ENCODE measurements at places on chromosomes 5 and 9.

DNA sequence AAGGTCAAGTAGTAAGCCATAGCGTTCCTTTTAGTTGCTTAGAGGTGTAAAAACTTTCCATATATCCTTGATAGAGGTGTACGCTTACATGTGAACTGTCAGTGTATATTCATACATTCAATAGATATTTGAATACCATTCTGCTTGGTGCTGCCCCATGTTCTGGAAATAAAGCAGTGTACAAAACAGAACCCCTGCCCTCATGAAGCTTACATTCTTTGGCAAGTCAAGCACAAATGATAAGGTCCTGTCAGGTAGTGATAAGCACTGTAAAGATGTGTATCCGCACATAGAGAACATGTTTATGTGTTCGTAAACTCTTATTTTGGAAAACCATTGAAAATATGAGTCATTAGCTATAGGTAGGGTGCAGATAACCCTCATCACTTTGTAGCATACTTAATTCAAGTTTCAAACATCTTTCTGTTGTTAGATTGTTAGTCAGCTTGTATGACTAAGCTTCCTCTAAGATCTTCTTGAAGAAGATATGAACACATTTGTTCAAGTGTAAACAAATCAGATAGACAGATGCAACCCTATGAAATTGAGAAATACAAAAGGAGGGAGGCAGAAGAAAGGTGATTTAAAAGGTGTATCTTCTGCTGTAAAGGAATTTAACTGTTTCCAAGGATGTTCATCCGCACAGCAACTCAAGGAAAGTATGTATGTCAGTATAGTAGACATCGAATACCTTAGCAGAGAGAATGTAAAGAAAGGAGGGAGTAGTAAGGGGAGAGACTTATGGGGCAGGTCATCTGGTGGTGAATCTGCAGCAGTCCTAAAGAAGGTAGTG, 1.6 kb downstream of the GTF3C4 start:
- no peak for DNase-seq

- DNase-seq = peak; percentile 61
Measured at GRCh38 chr9:88534456-88535225, at the start of gene NXNL2. Gene NXNL2, plus strand, starts transcription at chr9:88535178. Its CDS starts 257 bp downstream, at chr9:88535435.

GRCh38 chr5:78841767-78842166, 143.3 kb downstream of the ARSB start:
- DNase-seq = no peak

- DNase-seq = no peak
Measured at GRCh38 chr9:103802068-103802467, 292.0 kb upstream of the SMC2 start.

- no peak for DNase-seq
Measured at GRCh38 chr9:4797854-4798150, 5.1 kb downstream of the RCL1 start.

DNA sequence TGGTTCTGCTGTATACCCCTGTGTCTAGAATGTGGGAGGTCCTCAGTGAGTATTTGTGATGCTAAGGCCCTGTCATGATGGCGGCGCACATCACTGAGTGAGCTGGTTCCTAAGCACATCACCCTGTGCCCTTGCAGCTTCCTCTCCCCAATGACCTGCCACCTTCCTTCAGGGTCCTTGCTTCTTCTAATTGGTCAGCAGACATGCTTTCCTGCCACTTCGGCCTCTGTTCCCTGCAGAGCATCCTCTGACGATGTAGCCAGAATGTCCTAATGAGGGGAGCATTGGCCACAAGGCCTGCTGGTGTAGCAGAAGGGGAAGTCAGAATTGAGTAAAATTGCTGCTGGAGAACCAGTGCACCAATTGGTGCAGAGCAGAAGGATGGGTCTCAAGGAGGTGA, 31.1 kb upstream of the ANGPTL2 start:
- no peak for DNase-seq

DNA sequence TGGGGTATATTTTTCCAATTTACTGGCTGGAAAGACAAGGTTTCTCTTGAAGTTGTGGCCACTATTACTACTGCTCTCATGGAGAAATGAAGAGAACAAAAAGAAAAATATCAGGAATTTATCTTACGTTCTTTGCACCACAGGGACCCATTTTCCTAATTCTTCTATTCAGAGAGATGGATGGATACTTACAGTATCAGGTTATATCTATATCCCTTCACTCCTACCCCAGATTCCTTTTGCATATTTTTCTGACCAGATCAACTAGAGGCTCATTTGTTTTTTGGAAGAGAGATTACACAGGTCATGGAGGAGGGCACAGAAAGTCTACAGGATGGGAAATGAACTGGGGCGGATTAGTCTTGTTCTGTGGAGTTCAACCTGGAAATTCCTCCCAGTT, 277.2 kb upstream of the VLDLR start:
- no peak for DNase-seq

DNA sequence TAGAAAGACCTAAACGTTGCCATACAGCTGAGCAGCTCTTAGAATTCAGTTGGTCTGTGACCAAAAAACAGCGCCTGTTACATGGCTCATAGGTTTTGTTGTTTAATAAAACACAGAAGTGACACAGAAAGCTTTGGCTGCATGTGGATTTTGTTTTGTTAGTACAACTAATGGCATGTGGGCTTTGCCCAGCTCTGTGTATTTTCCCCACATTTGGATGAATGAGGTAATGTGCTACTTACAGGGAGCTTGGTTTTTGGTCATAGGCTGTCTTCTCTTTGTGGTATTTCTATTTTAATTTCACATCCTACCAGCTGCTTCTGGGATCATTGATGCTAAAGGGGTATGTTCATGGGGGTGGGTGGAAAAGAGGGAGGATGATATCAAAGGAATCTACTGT, 37.0 kb upstream of the POU4F3 start:
- no peak for DNase-seq

GRCh38 chr5:135635451-135635850, 56.7 kb upstream of the CXCL14 start:
- DNase-seq = no peak

GRCh38 chr9:33447799-33448553, 583 bp upstream of the AQP3 start:
- no peak for DNase-seq

DNA sequence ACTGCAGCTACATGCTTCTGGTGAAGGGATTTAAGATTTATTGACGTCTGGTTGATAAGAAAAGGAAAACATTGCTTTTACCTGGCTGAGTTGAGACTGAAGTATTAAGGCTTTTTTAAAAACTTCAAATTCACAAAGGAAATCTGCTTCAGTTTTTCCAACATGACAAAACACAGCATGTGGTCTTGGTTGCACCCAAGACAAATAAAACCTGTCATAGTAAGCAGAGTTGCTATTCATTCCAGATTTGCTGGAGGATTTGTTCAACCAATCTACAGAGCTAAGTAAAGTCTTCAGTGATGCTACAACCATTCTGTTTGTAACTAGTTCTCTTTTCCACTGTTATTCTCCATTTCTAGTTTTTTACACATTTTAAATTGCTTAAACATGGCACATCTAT, 11.3 kb downstream of the C5orf63 start:
- no peak for DNase-seq

DNA sequence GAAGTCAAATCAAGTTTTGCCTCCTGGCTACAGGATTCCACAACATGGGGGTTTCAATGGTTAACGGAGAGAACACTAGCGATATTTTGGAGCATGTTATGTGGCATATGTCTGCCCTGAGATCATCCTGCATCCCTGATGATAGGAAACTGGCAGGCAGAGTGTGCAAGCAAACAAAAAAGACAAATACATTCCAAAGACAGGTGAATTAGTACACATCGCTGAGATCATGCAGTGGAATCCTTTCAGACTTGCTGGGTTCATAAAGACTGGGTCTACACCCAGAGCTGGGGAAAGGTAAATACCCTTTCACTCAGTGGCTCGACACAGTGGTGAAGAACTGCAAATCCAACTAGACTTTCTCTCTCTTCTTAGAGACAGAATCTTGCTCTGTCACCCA, 286.5 kb downstream of the EFNA5 start:
- no peak for DNase-seq

DNA sequence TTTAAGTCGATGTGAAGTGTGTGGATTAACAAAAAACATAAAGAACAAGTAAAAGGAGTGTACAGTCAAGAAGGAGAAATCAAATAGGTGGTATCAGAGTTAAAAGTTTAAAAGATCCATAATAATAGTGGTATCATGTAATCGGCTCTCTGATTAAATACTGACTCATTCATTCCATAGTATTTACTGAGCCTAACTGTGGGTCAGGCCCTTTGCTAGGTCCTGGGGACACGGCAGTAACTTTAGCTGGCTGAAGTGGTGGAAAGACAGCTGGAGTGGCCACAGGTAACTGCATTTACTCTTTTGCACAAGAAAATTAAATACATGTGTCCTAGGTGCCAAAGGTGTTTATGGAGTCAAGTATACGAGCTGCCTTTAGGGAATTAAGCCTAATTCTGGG, 124.0 kb downstream of the GNAQ start:
- no peak for DNase-seq

GRCh38 chr5:6905423-6905822, 192.2 kb downstream of the TENT4A start:
- no peak for DNase-seq

DNA sequence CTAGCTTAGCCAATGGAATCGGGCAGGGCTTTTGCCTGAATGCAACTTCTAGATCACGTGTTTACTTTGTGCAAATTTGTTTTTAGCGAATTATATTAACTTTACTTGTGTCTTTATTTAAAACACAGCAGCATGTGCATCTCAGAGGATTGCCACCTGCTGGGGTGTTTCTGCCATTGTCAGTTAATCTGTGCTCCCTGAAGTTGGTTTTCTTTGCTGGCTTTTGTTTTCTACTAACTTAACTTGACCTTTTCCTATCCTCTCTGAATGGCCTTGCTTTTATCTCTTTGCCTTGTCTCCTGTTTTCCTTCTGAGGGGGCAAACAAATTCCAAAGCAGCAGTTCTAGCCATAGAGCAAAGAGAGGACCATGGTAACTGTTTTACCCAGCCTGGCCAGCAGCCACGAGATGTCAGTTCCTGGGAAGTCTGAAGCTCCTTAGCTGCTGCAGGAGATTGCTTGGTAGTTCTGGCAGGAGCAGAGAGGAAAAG, 67.6 kb downstream of the ARHGEF28 start:
- no peak for DNase-seq

DNA sequence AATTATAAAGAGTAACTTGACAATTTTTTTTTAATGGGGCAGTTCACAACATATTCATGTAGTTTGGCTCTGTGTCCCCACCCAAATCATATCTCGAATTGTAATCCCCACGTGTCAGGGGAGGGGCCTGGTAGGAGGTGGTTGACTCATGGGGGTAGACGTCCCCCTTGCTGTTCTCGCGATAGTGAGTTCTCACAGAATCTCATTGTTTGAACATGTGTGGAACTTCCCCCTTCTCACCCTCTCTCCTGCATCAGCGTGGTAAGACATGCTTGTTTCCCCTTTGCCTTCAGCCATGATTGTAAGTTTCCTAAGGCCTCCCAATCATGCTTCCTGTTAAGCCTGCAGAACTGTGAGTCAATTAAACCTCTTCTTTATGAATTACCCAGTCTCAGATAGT, 40.7 kb downstream of the FBXW11 start:
- no peak for DNase-seq

GRCh38 chr9:84241817-84242373, 98.7 kb downstream of the SLC28A3 start:
- DNase-seq = no peak

DNA sequence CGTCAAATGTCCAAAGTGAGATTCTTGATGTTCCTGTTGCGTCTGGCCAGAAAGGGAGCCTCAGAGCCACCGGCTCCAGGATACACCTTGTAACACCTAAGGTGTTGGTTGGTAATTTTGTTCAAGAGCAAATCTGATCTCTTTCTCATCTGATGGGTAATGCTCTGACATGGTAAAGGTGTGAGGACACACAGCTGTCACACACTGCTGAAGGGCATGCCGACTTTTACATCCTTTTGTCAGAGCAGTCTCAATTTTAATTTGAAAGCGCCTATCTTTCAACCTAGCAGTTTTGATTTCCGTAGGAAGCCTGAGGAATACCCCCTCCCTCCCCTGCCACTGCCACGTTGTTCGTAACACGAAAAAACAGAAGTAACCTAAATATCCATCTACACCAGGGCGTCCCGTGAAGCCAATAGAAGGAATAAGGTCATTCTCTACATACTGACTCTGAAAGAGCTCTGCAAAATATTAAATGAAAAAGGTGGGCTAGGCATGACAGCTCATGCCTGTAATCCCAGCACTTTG, 57.4 kb downstream of the TSTD2 start:
- DNase-seq = no peak

DNA sequence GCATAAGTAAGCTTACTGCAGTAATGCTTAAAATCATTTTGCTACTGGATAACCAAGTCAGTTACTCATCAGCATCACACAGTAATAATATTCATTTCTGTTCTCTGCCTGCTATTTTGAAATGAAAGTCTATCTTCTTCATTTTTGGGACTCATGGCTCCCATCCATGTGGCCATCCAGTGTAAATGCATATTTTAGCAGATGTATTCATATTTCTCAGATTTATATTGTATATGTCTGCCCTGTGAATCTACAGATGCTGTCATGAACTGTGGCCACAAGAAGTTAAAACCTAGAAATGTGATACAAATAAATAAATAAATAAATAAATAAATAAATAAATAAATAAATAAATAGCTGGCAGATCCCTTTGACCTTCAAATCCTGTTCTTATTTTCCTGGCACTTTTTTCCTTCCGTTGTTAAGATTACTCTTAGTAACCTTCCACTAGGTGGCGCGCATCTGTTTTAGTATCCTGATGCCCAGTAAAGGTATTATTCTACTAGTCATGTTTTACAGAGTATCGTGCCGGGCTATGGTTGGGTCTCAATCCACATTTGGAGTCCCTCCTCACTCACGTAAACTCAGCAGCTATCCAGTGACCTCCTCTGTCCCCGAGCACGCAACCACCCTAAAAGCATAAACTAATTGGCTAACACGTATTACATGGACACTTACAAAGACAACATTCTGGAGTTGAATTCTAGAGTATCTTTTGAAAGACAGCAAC, 79.2 kb upstream of the IL7R start:
- DNase-seq = peak; percentile 91

GRCh38 chr9:125829743-125830142, 82.6 kb downstream of the PBX3 start:
- DNase-seq = no peak

DNA sequence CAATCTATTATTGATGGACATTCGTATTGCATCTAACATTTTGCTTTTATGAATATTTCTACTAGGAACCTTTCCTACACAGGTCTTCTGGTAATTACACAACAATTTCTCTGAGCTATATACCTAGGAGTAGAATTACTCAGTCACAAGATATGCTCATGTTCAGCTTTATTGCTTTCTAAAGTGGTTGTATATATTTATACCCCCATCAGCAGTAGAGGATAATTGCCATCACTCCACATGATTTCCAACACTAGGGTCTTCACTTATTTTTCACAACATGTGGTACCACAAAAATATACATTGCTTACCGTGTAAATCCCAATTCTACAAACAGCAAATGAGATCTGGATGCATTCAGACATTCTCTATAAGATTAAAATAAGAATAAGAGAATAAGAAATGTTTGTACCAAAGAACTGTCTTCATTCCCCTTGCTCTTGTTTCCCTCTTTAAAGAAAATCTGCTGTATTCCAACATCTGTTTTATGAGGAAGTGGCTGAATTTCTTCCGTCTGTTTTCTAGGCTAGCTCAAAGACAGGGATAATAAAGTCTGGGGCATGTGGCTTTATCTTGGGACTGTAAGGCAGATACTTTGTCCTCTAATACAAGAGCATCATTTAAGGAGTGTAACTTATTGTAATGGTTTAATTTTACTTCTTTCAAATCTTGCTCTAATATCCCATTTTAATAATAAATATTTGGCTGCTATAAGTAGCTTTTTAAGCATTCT, 28.2 kb downstream of the ARL15 start:
- no peak for DNase-seq

Measured in amniotic stem cell (primary cell).